Activated CD8-positive, alpha-beta memory T cell treated with anti-CD3 and anti-CD28 coated beads, Interleukin-2, amount 10 ng/mL, durations not matched to agents 7 days and 5 days (primary cell): ENCODE measurements at places on chromosomes 16 and 17.
A peak's percentile ranks its signal among the peaks of the same experiment; 100 is the strongest.

- no peak for DNase-seq
Measured at GRCh38 chr17:66183529-66183928, 8.4 kb downstream of the CEP112 start.

DNA sequence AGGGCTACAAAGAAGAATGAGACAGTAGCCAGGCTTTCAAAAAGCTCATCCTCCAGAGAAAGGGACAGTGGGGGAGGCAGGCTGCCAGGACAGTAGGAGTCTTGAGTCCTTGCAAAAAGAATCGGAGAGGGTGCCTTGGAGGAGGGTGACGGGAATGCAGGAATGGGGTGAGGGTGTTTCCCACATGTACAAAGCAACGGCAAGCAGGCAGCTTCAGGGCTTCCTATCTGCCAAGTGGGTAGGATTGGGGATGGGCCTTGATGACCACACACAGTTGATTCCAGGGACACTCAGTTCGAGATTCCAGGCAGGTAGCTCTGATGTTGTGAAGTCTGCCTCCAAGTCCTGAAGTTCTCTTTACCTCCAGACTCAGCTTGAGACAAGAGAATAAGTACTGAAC, 54.4 kb downstream of the C17orf67 start:
- DNase-seq = no peak

- no peak for DNase-seq
Measured at GRCh38 chr16:82660966-82661365, 34.2 kb downstream of the CDH13 start.

GRCh38 chr16:57801809-57802340, 416 bp downstream of the KIFC3 start:
- no peak for DNase-seq

DNA sequence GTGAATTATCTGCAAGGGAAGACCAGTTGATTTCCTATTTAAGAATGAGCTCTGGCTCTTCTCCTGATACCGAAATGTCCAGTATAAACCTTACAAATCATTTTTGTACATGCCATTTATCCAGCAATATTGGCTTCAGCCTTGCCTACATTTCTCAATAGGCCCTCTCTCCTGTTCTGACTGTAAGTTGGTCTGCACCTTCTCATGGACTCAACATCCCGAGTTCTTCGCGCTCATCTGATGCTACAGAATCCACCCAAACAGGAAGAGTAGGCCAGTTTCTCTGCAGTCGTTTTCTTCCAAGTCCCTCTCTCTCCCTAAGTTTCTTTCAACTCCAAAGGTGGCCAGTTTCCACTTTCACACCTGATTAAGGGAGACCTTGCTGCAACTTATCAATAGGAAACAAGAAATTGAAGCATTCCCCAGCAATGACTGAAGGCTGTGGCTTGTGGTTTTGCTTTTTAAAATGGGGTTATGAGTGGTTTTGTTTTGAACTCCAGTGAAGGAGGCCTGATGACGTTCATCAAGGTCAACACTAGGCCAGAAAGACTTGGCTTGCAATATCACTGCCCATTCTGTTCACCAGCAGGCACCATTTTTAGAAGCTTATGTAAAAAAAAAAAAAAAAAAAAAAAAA, 383.0 kb downstream of the MAF start:
- peak; percentile 70 for DNase-seq

- DNase-seq = no peak
Measured at GRCh38 chr16:78184238-78185183, 85.1 kb downstream of the WWOX start.
